ENCODE measurements at places on chromosomes 4 and X.

- DNase-seq: no peak
These were observed 9.2 kb downstream of the CMC4 start for GRCh38 chrX:155061760-155062159.

DNA sequence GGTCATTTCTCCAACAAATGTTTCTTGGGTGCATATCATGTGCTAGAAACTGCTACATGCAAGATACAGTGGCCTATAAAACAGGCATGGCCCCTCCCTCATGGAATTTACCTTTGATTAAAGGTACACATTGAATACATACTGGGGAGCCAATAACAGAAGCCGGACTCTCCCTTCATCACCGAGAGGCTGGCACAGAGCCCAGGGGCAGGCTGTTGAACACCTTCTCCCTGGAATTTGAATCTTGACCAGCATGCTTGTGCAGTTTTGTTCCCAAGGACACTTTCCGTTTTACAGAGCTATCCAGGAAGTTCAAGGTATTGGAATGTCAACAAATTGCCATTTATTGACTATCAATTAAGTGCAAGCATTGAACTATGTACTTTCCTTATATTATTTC, 33.2 kb downstream of the PPARGC1A start:
- no peak for DNase-seq

- no peak for DNase-seq
These were observed 109.5 kb upstream of the MYOZ2 start for GRCh38 chr4:119025916-119026661.

- DNase-seq: no peak
These were observed 228.5 kb downstream of the PTTG2 start for GRCh38 chr4:38188631-38189101.

GRCh38 chr4:118962540-118962939, 73.9 kb downstream of the SYNPO2 start:
- DNase-seq: no peak

DNA sequence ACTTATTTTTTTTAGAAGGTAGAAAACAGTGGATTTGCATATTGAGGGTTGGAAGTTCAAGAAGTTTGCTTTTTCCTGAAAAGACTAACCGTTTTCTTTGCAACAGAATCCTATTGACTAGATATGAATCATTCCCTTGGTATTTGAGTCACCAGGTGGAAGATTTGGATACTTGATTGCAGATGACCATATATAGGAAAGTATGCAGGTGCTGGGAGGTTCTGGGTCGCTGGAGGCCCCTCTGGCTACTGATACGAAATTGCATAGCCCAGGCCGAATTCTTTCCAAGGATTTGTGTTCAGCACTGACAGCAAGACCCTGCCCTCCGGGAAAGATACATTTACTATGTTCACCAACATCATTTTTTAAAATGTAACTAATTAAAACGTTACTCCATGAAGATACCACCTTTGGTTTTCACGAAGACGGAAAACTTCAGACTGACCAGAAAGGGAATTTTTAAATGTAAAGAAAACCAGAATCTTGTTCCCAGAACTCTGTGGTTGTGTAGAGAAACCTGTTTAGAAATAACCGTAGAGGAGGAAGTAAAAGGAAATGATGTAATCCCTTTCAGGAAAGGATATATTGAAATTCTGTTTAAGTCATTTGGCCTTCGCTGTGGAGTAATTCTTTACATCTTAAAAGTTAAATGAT, 946 bp downstream of the ANXA3 start:
- DNase-seq: no peak

- no peak for DNase-seq
These were observed 49.3 kb upstream of the EPGN start for GRCh38 chr4:74258963-74259362.

All from NCI-H748 treated with DMSO at 0.1 percent for 48 hours (cell line).